ENCODE measurements at places on chromosomes 16 and 17.

GRCh38 chr16:68752602-68753001 is 15.5 kb downstream of the CDH1 start:
- DNase-seq = peak; percentile 7

GRCh38 chr16:1913327-1914083 is 4.7 kb downstream of the HS3ST6 start:
- DNase-seq = no peak

DNA sequence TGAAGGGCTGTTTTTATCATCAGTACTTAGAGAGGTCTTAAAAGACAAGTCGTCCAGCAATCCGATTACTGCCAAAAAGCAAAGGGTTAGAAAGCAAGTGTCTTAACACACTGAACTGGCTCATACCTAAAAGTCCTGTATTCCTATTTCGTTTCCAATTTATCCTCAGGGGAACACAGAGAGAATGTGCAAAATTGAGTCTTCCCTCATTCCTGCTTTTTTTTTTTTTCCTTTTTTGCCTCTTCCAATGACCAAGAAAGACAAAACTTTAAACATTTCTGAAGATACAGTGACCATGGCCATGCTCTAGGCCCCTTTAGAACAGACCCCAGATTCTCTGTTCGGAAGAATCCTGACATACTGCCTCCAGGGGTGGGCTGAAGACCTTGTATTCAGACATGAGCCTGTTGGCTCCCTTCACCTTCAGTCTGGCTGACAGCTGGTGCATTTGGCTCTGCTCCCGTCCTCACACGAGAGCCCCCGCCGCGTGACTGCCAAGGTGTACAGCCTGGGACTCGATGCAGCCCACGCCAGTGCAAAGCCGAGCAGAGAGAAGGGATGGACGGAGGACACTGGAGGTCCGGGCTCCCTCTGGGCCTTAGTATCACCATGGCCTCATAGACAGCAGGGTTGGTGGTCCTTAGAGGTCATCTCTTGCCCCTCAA is 47.0 kb downstream of the COTL1 start:
- no peak for DNase-seq

DNA sequence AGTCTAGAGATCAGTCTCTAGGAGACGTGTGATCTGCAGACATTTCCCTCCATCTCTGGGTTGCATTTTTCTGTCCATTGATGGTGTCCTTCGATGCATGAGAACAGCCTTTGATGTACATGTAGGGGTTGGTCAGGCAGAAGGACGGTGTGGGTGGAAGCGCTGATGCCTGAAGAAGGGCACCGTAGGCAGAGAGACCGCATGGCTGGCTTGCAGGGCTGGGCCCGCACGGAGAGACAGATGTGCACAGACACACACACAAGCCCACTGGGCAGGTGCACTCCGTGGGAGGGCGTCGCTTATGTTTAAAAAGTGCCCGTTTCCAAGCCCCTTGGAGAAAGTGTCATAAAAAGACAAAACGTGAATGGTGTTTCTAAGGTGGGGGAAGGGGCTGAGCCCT is 15.7 kb upstream of the WFIKKN1 start:
- no peak for DNase-seq

GRCh38 chr16:85330694-85331188 is 218.5 kb upstream of the CIBAR2 start:
- no peak for DNase-seq

DNA sequence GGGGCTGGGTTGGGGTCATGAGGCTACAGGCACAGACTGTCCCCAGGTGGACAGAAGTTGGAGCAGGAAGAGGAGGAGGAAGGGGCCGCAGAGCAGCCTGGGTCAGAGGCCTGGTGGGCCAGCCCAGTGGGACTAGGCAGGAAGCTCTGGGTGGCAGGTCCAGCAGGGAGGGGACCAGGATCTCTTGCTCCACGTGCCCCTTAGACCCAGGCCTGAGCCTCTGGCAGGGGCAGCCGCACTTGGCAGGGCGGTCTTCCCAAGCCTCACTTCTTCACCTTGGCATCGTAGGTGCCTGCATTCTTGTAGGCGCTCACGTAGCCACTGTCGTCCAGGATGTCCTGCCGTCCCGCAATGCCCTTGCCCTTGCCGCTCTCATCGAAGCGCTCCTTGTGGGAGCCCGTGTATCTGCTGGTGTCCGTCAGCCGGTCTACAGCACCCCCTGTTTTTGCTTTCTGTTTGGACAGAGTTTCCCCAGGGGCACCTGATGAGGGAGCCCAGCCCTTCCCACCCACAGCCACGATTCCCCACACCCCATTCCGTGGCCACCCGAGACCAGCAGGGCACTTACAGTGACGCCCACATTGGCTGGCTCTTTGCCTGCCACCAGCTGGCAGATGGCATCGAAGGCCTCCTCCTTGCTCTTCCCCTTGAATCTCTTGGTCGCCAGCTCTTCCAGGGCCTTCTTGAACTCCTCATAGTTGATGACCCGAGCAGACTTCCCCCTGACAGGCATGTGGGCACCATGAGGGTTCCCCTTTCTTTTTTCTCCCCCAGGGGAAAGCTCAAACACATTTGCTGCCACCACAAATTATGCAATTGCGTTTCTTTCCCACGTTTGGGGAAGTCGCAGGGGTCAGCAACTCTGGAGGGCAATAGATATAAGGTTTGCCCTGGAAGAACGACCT is 3.1 kb downstream of the TPPP3 start:
- no peak for DNase-seq

DNA sequence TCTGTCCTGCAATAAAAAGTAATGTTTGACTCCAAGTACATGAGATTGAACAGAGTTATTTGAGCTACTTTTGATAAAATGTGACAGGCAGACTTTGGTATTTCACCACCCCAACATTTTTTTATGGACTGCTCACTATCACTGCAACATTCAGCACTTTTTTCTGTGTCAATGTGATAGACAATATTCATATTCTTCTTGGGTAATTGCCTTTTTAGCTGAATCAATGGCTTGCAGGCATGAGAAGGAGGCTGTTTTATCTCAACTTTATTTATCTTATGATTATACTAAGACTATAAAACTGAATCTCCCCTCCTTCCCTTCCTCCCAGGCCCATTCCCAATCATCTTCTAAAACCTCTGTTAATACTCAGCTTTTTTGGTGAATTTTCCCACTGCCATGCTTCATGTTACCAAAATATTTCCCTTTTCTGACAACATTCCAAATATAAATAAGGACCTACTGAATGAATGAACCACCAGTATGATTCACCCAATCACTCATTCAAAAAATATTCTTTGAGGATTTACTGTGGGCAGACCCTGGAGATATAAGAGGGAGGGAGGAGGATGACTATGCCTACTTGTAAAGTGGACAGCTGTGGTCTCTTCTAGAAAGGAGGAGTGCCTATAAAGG is 67.6 kb downstream of the CDH13 start:
- DNase-seq = no peak

- DNase-seq = no peak
Measured at GRCh38 chr16:80792031-80792430, 12.4 kb downstream of the CDYL2 start.

DNA sequence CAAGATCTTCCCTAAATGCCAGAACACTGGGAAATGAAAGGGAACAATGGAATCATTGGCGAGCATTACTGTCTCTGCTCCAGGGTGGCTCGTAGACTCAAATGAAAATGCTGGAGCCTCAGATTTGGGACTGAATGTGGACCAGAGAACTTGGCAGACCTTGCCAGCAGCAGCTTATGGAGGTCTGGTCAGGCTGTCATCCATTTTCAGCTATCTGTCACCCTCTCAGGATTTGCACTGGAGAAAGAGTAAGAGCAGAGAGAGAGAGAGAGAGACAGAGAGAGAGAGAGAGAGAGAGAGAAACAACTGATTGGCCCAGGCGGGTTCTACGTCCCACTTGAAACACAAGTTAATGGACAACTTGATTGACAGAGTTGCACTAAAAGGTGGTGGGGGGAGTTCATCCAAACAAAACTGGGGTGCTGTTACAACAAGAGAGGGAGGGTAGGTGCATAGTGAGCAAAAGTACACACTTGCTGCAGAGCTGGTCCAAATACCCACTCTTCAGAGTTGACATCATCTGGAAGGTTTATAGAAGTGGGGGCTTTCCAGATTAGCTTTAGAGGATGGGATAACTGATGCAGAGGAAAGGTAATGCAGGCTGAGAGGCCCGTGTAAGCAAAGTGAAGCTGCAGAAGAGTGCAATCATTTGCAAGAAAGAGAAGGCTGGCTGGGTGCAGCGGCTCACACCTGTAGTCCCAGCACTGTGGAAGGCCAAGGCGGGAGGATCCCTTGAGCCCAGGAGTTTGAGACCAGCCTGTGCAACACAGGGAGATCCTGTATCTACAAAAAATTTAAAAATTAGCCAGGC is 16.5 kb upstream of the NSMCE1 start:
- DNase-seq = no peak

GRCh38 chr17:68594552-68594951 is 6.6 kb downstream of the FAM20A start:
- DNase-seq = no peak

DNA sequence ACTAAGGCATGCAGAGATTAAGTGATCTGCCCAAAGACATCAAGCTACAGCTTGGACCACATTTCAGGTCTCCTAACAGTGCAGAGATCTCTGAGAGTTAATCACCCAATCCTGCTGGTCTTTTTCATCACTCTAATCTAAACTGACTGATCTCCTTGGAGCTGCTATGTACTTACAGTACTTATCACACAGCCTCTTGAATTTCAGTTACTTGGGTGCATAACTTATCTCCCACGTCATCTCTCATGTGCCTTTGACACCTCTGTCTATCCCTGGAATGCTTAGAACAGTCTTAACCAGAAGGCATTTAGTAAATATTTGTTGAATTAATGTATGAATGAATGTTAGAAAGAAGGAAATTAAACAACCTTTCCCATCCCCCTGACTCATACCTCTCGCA is 139.0 kb downstream of the SNX11 start:
- DNase-seq = no peak

GRCh38 chr16:50001144-50001543 is 23.9 kb upstream of the CNEP1R1 start:
- DNase-seq = no peak

DNA sequence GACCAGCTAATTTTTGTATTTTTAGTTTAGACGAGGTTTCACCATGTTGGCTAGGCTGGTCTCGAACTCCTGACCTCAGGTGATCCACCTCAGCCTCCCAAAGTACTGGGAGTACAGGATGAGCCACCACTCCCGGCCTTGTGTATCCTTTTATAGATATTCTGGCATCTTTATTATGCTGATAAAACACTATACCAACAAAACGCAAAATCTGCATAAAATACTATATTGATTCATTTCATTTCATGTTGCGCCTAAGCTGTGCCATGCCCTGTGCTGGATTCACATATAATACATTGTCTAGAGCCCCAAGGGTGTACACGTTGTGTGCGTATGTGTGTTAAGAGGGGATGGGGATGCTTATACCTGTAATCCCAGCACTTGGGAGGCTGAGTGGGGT is 3.8 kb upstream of the UBE2Z start:
- DNase-seq = no peak

DNA sequence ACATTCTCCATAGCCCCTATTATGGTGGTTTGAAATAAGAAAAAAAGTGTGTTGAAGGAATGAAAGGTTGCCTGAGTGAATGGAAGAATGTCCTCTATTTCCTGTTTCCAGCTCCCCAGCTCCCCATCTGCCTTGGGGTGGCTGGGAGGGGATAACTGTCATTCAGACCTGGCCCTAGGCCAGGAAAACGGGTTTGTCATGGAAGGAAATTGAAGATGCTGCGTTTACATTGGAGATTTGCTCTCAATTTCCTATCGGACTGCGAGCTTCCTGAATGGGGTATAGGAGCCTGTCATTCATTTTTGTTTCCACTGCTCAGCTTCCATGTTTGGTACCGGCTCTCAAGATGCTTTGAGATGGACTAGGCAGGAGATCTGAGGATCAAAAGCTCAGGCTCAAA is 2.2 kb upstream of the FZD2 start:
- DNase-seq = no peak

GRCh38 chr16:55992551-55992950 is 117.4 kb upstream of the CES5A start:
- no peak for DNase-seq

GRCh38 chr17:15502369-15503112 is 35.1 kb upstream of the CDRT4 start:
- peak; percentile 70 for DNase-seq

DNA sequence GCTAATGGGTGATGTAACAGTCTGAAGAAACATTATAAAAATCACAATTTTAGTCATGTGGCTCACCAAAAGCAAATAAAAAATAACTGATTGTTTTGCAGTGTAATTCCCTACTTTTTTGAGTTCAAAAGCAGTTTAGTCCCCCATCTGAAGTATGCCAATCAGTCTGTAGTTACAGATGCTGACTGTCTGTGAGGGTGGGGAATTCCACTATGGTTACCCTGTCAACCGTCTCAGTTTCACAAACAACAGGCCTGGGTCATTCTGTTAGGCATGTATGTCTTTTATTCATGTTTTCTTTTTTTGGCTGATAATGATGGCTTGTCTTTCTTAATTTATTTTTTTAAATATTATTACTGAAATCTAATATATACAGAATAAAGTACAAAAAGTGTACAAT is 69.3 kb downstream of the STXBP4 start:
- DNase-seq = no peak

DNA sequence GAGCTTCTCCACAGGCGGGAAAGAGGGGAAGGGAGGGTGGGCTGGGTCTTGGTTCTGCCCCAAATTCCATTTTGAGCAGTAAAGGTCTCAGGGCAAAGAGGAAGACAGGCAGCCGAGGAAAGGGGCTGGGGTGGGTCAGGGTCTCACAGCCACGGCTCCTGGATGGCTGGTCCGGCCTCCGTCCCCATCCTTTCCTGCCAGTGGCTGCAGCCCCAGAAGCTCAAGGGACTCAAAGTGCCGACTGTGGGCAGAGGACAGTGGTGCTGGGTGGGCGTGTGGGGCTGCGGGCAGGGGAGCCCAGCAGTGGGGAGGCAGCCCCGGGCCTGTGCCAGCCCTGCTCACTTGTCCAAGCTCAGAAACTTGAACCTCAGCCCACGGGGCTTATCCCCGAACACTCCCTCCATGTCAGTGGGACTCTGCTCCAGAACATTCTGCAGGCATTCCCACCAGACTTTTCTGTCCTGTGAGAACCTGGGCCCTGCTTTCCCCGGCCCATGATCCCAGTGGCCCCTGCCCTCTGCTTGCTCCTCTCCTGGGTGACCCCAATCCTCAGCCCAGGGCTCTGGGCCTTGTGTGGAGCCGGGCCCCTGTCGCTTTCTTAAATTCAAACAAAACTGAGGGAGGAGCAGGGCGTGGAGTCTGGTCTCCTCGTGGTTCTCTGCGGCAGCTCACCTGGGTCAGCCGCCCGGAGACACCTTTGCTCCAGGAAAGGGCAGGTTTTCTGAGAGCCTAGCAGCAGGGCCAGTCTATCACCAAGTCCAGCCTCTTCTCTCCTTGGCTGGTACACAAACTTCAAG is 117.8 kb upstream of the METRNL start:
- no peak for DNase-seq

GRCh38 chr16:3550851-3551847 is 26.1 kb downstream of the NLRC3 start:
- no peak for DNase-seq

DNA sequence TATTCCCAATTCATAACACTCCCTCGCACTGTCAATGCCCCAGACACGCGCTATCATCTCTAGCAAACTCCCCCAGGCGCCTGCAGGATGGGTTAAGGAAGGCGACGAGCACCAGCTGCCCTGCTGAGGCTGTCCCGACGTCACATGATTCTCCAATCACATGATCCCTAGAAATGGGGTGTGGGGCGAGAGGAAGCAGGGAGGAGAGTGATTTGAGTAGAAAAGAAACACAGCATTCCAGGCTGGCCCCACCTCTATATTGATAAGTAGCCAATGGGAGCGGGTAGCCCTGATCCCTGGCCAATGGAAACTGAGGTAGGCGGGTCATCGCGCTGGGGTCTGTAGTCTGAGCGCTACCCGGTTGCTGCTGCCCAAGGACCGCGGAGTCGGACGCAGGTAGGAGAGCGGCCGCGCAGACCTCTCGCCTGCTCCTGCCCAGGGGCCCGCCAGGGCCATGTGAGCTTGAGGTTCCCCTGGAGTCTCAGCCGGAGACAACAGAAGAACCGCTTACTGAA is at the start of gene GRN:
GRN (plus strand) TSS at position 364 of the 515 bp plus-strand sequence. CDS start 3,863 bp downstream, outside the sequence.
- peak; percentile 79 for DNase-seq

All from activated CD4-positive, alpha-beta T cell treated with anti-CD3 and anti-CD28 coated beads for 24 hours (primary cell).